ENCODE measurements at places on chromosomes 13 and 19.

DNA sequence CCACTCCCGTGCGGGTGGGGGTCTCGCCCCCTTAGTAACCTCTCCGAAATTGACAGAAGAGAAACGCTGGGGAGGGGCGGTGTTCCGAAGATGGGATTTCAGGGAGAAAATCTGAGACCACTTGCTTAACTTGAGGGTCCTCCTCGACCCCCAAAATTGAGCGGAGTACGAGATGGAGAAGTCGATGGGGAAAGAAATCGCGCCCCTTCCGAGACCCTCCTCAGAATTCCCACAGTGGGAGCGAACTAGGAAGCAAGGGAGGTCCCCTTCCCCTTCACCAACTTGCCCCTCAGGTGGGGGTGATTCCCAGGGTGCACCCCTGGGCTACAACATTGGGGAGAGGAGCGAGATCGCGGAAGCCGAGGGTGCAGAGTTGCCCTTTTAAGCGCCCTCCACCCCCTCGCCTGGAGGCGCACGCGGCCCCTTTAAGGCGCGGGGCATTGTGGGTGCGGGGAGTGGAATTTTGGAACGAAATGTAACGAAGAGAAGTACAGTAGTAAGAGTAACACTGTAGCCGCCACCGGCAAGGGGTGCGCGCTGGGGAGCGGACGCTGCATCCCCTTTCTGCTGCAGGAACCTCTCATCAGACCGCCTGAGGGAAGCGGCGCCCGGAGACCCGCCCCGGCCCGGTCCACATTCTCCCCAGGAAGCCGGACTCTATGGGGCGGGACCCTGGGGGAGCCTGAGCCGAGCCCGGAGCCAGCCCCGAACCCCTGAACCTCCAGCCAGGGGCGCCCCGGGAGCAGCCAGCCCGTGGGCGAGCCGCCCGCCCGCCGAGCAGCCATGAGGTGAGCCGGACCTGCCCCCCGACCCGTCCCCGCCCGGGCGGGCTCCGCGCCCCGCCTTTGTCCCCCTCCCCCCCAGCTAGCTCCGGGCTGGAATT, at the start of gene VASP:
TSS of gene VASP (plus strand) at position 491 of the 883 bp plus-strand sequence. CDS start at position 784, 293 bp downstream.
- peak; percentile 85 for DNase-seq

- DNase-seq = no peak
Measured at GRCh38 chr13:34107806-34108205, 289.9 kb downstream of the RFC3 start.

GRCh38 chr13:30787738-30788525, 52.6 kb downstream of the ALOX5AP start:
- DNase-seq = no peak

DNA sequence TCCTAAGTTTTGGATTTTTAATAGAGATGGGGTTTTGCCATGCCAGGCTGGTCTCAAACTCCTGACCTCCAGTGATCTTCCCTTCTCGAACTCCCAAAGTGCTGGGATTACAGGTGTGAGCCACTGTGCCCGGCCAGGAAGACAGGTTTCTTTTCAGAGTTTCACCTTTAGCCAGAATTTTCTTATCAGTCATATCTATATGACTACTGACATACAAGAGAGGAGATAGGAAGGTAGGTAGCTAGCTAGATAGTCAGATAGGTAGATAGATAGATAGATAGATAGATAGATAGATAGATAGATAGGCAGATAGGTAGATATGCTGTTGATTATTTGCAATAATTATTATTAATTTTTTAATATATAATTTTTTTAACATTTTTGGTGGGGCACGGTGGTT, 7.6 kb downstream of the CBLC start:
- no peak for DNase-seq

DNA sequence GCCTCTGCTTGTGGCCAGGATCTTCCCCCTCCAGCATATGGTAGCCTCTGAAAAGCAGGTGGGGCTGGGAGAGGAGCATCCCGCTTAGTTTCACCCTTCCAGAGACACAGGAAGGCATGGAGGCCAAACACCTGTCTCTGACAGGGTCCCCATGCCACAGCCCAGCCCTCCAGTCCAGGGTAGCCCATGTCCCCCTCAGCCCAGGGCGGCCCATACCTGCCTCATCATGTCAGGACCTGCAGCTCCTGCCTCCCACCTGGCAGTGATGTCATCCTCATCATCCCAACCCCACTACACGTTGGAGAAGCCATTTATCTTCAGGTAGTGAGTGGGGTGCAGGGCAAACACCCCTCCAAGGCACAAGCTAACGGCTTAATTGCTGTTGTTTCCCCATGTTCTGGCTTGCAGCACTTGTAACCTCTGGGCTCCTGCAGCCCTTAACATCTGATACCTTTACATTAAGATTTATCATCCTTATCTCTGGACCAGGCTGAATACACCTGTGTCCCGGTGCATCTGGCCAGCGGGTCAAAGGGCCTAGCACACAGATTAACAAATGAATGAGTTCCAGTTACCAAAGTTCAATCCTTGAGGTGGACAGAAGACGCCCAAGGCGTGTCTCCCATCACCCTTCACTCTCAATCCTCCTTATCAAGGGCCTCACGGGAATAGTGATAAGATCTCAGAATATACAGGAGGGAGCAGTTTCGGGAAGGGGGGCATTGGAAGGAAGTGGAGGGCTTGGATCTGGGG, 22.2 kb downstream of the ZNF175 start:
- DNase-seq = no peak

DNA sequence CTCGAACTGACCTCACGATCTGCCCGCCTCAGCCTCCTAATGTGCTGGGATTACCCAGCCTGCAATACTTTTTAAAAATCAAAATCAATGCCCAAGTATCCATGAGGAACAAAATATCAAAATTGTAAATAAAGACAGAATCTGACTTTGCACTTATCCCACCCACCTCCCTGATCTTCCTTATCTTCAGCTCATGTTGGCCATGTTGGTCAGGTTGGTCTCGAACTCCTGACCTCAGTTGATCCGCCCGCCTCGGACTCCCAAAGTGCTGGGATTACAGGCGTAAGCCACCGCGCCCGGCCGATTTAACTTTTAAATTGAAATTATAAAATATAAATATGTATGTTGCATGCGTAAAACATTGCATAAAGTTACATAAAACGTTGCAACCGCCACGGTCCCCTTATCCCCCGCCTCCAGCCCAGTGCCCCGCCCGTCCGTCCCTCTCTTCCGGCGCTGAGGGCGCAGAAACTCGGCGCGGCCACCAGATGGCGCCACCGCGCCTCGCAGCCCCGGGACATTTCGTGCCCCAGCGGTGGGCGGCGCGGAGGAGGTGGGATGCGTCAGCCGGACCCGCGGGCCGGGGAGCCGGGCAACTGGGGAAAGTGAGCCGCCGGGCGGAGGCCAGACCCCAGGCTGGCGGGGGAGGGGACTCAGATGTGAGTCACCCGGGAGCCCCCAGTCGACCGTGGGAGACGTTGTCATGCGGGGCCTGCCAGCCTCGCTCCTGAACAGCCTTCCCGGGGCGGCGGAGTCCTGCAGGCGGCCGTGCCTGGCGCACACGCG, 1.5 kb upstream of the GADD45B start:
- peak; percentile 91 for DNase-seq

GRCh38 chr13:52450012-52450792, at the start of gene VPS36:
Gene VPS36 (minus strand): TSS chr13:52450634. CDS start chr13:52450594, 40 bp downstream.
- DNase-seq = peak; percentile 98

GRCh38 chr13:49622174-49622946, 5.9 kb upstream of the ARL11 start:
- no peak for DNase-seq

- DNase-seq = no peak
Measured at GRCh38 chr13:40440990-40441820, 225.2 kb downstream of the FOXO1 start.

- DNase-seq = no peak
Measured at GRCh38 chr19:13946414-13946813, 5.9 kb upstream of the DCAF15 start.

DNA sequence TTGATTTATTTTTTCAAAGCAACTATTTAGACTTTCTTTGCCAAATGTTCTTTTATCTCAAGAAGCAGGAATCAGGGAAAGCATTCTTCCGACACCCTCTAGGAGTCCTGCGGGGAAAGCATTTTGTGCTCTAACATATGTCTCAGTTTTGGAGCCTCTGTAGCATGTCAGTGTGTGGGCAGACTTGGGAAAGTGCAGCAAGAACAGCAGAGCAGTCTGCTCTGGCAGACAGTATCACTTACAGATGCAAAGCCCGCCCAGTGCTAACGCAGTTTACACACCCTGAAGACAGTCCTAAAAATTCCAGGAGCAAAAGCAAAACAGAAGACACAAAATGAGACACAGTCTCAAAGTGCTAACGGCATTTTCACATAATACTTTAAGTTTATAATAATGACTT, 393.5 kb downstream of the KLF12 start:
- DNase-seq = no peak

GRCh38 chr13:106533943-106534638, 1.4 kb downstream of the EFNB2 start:
- peak; percentile 53 for DNase-seq

DNA sequence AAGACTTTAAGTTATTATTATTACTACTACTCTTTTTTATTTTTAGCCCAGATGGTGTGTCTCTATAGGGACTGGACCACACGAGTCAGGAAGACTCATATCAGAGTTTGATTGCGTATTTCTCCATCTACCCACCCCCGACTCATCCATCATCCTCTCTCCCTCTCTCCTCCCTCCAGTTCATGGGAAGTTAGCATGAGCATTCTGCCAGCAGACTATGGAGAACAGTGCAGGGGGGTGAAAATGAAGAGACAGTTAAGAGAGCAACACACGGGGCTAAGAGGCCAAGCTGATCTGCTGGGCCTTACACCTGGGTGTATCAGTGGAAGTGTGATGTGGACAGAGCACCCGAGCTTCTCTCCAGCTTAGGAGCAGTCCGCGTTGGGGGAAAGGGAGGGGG, 95.0 kb downstream of the UQCRFS1 start:
- DNase-seq = no peak

DNA sequence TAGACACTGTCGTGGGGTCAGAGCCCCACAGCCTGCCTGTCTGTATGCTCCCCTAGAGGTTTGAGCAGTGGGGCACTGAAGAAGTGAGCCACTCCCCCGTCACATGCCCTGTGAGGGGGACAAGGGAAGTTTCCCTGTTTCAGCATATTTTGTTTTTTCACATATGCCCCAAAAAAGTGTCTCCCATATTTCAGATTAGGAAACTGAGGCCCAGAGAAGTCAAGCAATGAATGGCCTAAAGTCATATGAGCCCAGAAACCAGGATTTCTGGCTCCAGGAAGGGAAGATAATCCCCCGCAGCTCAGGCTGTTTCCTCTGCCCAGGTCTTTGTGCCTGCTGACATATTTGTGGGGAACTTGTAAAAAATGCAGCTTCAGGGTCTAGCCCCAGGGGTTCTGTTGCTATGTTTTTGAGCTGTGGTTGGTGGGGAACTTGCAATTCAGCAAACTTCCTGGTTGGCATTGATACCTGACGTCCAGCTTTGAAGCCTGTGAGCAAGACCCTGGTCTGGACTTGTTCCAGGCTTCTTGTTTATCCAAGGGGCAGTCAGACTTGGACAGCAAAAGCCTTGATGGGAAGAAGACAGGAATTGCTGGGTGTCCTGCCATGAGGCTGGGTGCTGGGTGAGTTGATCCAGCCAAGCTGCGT, 9.5 kb downstream of the RASL11A start:
- DNase-seq = no peak

DNA sequence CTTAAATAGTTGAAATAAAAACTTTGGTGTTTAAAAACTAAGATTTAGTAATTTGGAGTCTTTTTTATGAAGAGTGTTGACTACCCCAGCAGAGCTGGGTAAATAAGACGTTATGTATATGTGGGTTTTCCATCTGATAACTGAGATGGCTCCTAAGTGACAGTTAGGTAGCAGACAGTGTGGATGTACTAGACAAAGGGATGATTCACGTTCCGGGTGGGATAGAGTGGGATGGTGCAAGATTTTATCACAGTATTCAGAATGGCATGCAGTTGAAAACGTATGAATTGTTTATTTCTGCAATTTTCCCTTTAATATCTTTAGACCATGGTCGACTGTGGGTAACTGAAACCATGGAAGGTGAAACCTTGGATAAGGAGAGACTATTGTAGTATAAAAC, 50.4 kb downstream of the NAA16 start:
- DNase-seq = no peak

DNA sequence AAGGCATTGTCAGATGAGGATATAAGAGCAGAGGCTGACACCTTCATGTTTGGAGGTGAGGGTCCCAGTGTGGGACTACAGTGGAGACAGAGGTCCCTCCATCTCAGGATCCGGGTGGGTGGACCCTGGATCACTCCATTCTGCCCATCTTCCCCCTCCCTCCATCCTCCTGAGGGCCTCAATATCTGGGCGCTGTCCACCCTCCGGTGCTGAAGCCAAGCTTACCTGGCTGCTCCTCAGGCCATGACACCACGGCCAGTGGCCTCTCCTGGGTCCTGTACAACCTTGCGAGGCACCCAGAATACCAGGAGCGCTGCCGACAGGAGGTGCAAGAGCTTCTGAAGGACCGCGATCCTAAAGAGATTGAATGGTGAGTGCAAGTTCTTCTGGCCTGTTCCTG, 11.9 kb downstream of the CYP4F12 start:
- no peak for DNase-seq

DNA sequence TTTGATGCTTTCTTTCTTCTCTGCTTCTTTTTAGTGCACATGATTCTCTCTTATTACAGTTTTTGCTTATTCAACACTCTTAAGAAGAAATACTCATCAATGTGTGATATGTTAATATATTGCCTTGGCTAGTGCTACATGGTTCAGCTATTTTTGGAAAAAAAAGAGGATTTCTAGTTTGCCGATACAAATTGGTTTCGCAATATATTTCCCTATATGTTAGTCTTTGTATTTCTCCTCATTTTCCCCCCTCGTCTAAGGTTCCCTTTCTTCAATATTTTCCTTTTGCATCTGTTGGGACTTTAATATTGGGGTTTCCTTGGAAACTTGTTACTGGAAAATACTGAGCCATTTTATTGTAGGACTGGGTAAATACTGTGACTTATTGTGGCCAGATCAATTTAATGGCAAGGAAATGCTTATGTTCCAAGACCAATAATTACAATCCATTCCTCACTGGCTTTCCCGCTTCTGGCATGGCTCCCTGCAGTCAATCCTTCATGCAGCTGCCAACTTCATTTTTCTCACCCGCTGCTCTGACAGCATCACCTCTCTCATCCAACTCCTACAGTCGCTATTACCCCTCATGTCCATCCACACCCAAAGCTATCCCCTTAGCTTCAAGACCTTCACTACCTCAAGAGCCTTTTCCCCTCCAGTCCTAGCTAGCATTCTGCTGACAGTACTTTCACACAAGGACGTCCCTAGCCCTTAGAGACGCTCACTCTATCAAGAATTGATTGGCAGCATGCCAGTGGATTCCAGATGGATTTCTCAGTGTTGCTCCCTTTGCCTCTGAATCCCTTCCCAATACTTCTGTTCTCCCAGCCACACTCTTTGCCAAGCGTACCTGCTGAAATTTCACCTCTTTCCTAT, 280.1 kb upstream of the TMTC4 start:
- no peak for DNase-seq

DNA sequence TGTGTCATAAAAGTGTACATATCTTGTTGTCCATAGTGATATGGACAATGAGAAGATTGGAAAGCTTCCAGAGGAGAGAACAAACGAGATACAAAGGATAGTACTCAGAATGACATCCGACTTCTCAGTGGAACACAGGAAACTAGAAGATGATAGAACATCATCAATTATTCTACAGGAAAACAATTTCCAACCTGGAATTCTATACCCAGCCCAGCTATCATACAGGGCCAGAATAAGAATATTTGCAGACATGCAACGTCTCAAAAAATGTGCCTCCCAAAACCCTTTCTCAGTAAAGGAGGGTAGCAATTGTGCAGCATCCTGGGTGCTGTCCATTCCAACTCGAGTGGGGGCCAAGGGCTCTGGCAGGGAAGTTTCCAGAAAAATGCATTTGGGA, 24.0 kb downstream of the F2RL3 start:
- no peak for DNase-seq

- no peak for DNase-seq
Measured at GRCh38 chr19:31418055-31418454, 68.8 kb upstream of the TSHZ3 start.

All from glutamatergic neuron (in vitro differentiated cells).